ENCODE measurements at places on chromosomes 12 and 14.

- no peak for DNase-seq
Measured at GRCh38 chr14:76314521-76315034, 61.4 kb upstream of the ESRRB start.

GRCh38 chr12:26138860-26139259, 14.0 kb upstream of the BHLHE41 start:
- no peak for DNase-seq

- DNase-seq, result no peak
Measured at GRCh38 chr12:130705178-130705822, 10.8 kb downstream of the RIMBP2 start.

DNA sequence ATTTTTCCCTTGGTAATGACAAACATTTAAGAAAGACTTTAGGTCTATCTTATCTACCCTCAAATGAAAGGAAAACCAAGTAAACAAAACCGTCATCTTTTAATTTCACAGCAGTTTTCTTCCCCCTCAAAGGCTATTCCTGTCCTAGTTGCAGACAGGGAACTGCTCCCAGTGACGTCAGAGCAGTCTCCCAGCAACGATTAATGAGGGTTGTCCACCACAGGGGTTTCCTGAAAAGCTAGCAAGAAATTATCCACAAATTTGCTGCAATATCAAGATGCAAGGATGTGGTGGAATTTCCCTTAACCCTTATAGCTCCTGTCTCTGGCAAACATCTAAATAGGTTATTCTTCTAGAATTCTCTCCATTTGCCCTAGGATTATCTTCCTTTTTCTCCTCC, 89.1 kb upstream of the STAC3 start:
- no peak for DNase-seq

GRCh38 chr12:118617611-118618450, 241.5 kb downstream of the SUDS3 start:
- DNase-seq, result no peak

- DNase-seq, result no peak
Measured at GRCh38 chr12:71686658-71687025, 760 bp downstream of the TMEM19 start.

DNA sequence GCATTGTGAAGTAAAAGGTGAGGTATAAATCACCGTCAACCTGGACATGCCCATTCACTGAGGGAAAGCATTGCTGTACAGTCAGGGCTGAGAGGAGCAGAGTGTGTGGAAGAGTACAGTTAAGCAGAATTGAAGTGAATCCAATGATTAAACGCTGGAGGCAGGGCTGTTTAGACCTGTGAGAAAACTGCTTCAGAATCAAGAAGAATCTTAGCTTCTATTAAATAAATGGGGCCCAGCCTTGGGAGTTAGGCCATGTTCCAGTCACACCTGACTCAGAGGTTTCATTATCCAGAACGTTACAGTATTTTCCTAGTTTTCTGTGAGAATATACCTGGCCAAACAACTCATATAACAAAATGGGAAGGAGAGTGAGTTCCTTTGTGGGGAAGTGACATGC, 86.9 kb downstream of the ATP23 start:
- DNase-seq, result no peak

DNA sequence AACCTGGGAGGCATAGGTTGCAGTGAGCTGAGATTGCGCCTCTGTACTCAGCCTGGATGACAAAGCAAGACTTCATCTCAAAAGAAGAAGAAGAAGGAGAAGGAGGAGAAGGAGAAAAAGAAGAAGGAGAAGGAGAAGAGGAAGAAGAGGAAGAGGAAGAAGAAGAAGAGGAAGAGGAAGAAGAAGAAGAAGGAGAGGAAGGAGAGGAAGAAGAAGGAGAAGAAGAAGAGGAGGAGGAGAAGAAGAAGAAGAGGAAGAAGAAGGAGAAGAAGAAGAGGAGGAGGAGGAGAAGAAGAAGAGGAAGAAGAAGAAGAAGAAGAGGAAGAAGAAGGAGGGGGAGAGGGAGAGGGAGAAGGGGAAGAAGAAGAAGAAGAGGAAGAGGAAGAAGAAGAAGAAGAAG, 12.9 kb upstream of the KRT8 start:
- no peak for DNase-seq

DNA sequence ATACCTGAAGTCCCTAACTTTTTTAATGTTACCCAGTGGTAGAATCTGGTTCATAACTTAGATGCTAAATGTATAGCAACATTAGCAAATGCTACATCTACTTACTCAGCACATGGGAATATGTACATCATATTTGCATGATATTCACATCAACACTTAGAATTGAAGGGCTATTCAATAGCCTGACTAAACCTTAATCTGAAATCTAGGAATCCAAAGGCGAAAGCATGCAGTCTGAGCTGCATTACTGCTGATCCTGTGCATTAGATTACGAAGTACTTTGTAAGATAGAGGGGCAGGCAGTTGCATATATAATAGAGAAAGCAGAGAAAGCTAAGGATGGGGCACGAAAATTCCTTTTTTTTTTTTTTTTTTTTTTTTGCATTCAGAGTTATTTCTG, 40.4 kb downstream of the SLC38A4 start:
- no peak for DNase-seq

DNA sequence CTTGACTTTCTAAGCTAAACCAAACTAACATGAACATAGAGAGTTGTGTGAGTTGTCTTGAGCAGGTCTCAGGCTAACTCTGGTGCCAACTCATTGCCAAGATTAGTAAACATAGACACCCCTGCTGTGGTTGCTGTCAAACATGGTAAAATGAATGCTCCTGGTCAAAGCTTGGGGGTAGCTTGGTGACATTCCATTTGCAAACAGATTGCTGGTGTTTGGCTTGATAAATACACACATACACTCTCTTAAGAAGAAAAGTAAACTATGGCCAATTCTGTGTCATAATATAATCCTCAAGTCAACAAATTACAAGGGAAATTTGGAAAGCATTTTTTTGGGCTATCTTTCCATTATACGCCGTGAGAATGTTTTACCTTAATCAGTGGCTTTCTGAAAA, 386.4 kb upstream of the PDE3A start:
- DNase-seq, result no peak

GRCh38 chr14:61485661-61486060, 164.3 kb downstream of the PRKCH start:
- no peak for DNase-seq

DNA sequence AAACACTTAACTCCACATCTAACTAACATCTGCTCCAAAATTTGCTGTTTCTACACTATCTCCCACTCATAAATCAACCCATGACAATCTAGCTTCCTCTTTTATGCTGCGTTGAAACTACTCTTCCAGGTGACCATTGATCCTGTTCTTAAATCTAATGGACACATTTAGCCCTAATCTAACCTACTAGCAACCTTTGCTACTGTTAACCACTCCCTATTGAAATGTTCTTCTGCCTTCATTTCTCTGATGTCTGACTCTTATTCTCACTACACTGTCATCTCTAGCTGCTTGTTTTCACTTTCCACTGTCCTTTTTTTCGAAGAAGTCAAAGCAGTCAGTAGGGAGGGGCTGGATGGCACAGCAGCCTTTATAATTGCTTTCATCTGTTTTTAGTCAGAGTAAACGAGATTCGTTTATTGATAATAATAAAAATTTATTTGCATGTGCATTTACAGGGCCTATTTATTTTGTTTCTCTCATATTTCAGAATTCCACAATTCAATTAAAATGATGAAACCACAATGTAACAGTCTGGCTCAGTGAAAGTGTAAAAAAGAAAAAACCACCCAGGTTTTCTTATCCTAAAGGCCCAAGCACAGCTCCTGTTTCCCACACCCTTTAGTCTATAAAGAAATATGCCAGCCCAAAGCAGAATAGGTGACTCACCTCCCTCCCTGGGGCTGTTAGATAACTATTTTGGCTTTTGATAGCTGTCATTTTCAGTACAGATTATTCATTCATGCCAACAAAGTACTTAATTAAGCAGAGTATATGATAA, 44.9 kb downstream of the ATP2B1 start:
- DNase-seq, result no peak

GRCh38 chr12:31215518-31216232, 110.3 kb downstream of the SINHCAF start:
- DNase-seq, result no peak

DNA sequence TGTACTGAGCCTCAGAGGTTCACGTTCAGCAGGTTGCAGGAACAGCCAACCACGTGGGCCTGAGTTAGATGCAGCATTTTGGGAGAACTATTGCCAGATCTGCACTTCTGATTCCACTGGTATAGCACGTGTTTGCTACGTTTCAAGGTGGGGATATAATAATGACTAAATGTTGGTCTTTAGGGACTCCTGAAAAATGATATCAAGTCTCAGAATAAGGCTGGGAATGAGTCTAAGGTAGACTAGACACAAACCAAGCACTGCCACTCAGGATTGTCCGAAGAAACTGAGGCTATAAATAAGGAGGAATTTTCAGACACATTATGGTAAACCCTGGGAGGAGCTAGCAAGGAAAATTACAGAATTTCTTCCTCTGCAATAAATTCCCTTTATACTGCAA, 98.1 kb downstream of the ESR2 start:
- DNase-seq, result no peak

- no peak for DNase-seq
Measured at GRCh38 chr14:64062381-64063115, 209.7 kb downstream of the SYNE2 start.

- DNase-seq, result no peak
Measured at GRCh38 chr12:118166946-118167345, 31.0 kb downstream of the PEBP1 start.

DNA sequence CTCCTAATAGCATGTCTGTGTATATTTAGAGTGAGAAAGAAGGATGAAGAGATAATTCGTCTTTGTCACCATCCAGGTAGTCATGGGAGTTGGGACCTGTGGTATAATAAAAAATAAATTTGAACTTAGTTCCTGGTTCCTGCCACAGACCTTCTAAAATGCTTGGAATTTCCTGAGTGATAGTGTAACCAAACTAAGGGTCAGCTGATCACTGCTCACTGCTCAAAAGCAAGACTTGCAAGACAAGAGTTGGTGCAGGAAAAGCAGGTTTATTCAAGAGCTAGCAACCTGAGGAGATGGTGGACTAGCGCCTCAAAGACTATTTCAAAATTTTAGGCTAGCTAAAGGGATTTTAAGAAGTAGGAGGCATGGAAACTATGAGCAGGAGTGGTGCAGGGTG, 19.1 kb downstream of the ANG start:
- no peak for DNase-seq

DNA sequence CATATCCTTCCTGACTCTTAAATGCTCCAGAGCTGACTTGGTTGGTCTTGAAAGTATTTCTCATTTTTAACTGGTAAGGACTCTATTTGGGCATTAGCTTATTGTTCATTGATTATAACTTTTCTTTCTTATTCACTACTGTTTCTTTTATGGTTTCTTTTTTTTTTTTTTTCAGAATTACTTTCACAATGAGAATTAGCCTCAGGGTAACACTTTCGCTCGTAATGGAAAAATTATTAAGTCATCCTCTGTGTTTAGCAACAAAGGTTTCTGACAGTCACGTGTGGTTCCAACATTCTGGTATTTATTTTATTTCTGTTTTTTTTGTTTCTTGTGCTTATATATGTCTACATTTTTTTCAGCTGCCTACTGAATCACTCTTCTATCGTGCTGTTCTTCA, 80.0 kb downstream of the METTL25 start:
- DNase-seq, result no peak

DNA sequence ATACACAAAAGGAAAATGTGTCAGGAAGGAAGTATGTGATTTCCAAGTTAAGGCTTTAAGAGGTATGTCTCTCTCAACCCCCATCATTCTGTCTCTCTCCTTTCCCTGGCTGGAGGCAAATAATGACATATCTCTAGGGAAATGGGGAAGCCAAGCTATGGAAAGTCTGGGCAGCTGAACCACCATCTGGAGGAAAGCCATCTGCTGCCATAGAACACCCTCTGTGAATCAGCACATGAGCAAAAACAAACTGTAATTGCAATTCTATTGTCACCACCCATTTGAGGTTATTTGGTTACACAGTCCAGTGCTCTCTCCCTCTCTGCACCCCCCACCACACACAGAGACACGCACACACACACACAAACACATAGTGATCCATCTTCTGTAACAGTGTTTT, 766.2 kb downstream of the FLRT2 start:
- DNase-seq, result no peak

GRCh38 chr12:68831751-68832503, 23.9 kb downstream of the MDM2 start:
- DNase-seq, result no peak

DNA sequence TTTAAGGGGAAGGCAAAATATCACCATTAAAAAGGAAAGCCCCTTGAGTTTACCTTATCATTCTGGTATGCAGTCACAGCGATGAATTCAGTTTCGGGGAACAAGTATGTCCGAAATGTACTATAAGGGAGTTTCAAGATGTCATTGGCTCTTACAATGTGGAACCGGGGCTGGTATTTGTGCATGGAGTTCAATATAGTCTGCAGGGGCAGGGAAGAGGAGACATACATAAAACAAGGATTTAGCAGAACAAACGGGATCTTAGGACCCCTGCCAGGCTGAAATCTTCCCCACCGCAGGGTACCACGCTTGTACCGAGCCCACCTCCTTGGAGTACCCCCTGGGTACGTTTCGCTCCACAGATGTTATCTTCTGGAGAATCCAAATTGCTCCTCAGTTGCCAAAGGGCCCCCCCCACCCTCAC, 4.5 kb downstream of the TBX3 start:
- DNase-seq, result no peak

DNA sequence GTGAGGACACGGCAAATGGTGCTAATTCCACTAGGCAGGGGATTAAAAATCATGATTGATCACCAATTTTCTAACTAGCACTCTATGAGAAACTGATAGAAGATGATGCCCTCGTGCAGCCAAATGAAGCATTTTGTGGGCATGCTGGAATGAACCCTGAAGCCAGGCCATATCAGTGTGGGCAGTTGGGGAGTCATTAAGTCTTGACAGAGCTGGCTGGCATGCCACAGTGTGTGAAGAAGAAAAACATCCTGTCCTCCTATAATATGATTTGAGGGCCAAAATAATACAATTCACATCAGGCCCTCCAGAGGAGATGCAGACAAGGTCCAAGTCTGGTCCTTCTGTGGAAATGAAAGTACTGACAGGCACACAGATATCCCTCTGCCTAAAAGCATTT, 107.1 kb downstream of the TMTC1 start:
- DNase-seq, result no peak

- DNase-seq, result no peak
Measured at GRCh38 chr12:87820524-87821202, 208.5 kb downstream of the C12orf50 start.

DNA sequence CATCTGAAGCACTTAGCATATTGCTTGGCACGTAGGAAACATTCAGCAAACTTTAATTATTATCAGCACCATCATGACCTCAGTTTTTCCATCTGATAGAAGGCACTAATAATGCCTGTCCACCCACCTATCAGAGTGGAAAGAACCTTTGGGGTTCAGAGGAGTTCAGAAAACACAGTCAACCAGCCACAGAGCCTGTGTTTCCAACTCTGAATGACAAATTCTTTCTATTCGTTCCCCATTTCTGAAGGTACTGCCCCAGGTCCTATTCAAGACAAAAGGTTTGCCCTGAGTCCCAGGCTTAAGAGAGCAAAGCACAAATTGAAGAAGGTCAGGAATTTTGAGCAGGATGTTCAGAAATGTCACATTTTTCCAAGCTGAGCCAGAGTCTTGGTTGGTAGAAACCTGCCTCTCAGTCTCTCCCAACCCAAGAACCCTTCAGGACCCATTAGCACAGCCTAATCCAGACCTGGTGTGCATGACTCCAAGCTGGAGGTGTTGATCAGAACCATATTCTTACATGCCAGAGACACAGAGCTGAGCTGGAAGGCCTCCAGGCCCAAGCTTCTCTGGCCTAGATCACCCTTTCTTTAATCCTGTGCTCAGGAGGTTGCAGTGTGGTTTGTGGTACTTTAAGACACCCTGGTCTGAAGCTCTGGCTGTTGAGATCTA, 114.4 kb downstream of the TBX5 start:
- no peak for DNase-seq

GRCh38 chr14:53108292-53109104, 44.6 kb downstream of the DDHD1 start:
- no peak for DNase-seq
